ENCODE measurements at places on chromosomes 1 and 21.

DNA sequence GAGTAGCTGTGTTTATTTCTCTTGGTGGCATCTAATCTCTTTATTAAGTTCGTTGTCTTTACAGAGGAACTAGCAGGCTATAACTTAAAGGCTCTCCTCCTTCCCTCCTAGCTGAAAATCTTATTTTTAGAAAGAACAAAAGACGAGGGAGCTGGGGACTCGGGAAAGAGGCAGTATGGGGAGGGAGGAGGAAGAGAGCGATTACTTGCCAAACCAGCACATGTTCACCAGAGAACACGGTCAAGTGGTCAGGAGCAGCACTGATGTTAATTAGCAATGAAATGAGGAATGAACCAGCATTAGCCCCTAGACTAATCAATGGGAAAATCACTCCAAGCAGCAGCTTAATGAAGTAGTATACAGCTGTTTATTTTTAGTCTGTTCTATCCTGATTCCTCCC lies 171.3 kb upstream of the ESRRG start:
- no peak for DNase-seq

GRCh38 chr1:54488779-54489626 lies 59.0 kb upstream of the ACOT11 start:
- no peak for DNase-seq

DNA sequence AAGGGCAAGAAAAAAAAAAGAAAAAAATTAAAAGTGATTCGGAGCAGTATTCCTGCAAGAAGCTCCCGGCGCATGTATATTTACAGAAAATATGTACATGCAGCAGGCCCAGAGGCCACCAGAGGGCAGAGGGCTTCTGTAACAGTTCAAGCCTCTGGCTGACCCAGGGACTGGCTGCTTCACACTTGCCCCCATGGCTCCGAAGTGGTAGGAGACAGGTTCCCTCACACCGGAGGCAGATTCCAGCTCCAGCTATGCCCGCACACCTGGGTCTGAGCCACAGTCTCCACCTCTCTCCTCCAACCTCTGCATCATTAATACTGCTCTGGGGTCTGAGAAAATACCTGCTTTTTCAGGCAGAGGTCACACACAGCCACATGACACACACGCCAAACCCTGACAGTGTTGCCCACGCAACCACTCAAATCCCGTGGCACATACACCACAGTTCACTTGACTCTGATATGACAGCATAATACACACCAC lies 2.2 kb upstream of the ARHGAP30 start:
- peak; percentile 33 for DNase-seq

DNA sequence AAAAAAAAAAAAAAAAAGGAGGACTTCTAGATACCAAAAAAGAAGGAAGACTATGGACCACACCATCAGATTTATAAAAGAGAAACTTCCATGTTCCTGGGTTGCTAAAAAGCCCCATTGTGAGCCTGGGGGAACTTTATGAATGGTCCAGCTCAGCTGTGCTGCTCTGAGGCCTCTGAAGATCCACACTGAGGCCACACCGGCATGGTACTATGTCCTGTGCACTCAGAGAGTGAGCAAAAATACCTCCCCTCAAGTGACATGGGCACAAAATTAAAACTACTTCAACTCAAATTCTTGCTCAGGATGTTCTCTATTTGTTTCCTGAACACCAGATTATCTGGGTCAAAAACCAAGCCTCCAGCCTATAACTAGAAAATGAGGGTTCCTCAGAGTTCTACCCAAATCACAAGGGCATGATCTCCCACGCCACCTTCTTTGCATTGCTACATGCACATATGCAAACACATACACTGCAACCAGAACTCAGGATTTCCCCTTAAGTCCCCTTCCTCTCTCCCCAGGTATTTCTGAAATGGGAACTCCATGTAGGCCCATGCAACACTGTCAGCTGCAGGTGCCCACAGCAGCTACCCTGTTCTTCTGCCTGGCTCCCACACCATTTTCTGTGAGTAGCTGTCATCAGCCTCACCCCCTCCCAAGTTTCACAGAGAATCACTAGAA lies 94.4 kb downstream of the SH3GLB1 start:
- DNase-seq, result no peak

DNA sequence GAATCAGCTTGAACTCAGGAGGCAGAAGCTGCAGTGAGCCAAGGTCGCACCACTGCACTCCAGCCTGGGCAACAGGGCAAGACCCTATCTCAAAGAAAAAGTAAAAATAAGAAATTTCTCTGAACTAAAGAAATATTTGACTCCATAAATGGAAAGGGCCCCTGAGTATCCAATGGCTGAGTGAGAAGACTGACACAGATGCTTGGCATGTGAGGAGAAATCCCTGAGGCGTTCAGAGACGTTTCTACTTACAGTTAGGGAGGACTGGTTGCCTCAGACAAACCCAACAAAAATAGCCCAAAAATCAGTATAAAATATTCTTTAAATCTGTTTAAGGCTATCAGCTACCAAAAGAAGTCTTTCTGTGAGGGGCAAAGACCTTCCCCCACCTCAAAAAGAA lies 3.0 kb upstream of the SUMO3 start:
- DNase-seq, result no peak

- DNase-seq, result no peak
Measured at GRCh38 chr1:44828003-44828651, 14.9 kb downstream of the PTCH2 start.

DNA sequence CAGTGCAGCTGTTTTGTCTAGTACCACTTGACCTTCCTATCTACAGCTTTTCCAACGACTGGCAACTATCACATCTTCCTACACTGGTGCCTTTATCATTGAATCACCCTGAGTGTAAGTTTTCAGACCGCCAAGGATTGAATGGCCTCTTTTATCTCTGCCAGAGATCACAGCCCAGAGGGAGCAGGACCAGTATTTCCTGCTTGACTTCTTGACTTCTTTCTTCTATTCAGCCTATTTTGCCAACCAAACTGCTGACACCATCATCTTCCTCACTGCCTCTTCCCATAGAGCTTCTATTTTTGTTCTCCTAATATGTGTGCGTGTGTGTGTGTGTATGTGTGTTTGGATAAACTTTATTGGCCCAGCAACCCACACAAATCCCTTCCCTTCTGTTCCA lies 53.8 kb downstream of the SERBP1 start:
- DNase-seq, result no peak

GRCh38 chr21:36791180-36791579 lies 92.3 kb downstream of the SIM2 start:
- DNase-seq, result no peak

DNA sequence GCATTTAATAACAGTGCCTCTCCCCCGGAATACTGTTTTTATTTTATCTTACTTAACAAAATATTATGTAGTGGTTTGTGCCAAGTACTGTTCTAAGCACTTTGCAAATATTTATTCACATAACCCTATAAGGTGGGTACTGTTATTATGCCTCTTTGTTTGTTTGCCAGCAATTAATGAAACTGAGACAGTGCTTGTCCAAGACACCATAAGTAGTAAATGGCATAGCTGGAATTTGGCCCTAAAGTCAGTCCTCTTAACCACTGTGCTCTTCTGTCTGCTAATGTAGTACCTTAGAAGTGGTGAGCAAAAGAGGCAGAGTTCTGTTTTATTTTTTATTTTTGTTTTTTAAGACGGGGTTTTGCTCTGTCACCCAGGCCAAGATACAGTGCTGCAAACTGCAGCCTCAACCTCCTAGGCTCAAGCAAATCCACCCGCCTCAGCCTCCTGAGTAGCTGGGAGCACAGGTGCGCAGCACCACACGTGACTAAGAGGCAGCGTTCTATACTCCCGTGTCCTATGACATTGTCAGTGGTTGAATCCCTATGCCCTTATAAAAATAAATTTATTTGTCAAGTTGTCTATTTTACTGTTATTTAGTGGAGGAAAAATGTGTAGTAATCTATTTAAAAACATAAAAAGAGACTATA lies 165.8 kb downstream of the CLEC20A start:
- DNase-seq, result no peak

- no peak for DNase-seq
Measured at GRCh38 chr1:230187290-230187689, 120.3 kb downstream of the GALNT2 start.

DNA sequence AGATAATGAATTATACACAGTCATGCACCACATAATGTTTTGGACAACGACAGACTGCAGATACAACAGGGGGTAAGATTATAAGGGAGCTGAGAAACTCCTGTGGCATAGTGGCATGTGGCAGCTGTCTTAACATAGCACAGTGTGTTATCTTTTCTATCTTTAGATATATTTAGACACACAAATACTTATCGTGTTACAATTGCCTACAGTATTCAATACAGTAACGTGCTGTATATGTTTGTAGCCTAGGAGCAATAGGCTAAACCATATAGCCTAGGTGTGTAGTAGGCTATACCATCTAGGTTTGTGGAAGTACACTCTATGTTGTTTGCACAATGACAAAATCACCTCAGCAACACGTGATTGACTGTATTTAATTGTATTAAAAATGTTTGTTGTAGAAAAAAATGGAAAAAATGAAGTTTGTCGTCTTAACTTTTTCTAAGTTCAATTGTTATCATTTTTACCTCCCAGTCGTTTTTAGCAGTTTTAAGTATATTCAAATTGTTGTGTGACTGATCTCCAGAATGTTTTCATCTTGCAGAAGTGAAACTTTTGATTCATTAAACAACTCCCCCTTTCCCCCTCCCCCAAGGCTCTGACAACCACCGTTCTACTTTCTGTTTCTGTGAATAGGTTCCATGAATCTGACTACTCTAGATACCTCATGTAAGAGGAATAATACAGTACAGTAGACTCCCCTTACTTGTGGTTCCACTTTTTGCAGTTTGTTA lies 351.0 kb upstream of the B3GALT2 start:
- DNase-seq, result no peak

DNA sequence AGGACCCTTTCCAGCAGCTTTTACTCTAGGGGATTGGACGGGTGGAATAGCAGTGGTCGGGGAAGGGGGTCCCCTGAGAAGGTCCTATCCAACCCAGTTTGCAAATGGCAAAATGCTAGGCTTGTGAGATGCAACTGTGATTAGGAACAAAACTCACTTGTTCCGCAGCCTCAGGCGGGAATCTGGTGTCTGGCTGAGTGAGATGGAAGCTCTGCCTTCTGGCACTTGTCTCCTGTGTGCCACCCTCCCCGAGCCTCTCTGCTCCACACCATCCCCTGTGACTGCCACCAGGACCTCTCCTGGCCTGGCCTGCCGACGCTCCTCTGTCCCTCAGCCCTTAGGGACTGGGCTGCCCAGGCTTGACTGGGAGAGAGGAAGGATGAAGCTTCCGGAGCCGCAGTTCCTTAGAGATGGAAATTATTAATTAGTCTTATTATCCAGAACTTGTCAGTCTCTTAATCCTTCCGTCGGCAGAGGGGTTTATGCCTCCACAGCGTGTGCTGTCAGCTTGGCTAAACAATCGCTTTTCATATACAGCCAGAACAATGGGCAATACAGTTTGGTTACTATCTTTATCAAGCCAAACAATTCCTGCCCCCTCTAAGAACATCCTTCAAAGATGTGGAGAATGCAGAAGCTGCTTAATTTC lies 292.8 kb upstream of the VAMP3 start:
- no peak for DNase-seq

GRCh38 chr1:119727991-119728390 lies 16.3 kb downstream of the PHGDH start:
- no peak for DNase-seq

DNA sequence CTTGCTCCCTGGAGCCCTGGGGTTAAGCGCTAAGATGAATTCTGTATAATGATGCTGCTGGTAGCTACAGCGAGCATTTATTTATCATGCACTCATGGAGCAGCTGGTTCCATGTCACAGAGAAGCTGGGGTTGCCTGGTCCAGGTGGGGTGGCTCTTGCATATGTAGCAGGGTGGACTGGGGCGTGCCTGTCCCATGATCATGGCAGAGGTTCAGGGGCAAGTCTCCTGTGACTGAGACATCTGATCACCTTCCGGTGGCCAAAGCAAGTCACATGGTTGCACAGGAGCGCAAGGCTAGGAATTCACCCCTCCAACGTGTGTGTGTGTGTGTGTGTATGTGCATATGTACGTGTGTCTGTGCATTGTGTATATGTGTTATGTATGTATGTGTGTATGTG lies 15.6 kb upstream of the KCNAB2 start:
- no peak for DNase-seq

DNA sequence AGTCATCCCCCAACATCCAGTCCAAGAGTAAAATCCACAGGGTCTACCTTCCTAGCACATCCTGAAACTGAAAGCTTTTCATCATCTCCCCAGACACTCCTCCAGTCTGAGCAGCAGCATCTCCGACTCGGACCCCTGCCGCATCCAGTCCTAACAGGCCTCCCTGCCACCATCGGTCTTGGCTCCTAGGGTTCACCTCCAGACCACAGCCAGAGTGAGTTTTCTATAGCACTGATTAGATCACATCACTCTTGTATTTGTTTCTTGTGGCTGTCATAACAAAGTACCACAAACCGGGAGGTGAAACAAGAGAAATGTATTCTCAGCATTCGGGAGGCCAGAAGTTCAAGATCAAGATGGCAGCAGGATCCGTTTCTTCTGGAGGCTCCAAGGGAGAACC lies 187.8 kb downstream of the TOMM20 start:
- DNase-seq, result no peak

GRCh38 chr1:23403038-23403336 lies 21.6 kb downstream of the TCEA3 start:
- no peak for DNase-seq

DNA sequence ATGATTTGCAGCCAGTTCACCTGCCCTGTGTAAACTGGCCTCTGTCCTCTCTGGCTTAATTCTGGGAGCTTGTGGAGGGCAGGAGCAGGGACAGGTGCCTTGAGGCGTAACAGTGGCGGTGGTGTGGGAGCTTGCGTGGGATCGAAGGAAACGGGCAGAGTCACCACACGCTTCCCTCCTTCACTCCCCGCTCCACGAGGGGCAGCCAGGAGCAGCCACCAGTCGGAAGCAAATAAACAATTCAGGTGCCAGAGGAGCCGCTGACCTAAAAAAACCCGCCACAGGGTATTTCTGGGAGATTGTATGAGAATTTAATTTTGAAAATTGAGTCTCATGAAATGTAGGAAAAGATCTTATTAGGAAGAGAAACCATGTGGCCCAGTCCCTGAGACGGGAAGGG lies 26.0 kb downstream of the FAAP20 start:
- DNase-seq, result no peak

DNA sequence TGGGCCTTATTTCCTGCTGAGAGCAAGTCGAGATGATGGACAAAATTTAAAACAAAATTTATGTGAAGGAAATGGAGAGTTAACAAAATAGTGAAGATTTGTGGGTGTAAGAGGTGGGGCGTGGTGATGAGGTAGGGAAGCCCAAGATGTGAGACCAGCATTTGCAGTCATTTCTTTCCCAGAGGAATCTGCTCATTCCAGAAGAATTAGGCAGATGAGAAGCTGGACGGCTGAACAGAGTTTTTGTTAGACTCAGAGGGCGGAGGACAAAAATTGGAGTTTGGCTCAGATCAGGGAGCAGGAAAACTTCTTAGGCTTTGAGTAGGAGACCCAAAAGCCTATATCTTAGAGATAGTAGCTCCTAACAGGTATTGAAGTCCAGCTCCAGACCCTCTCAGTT lies 65.3 kb downstream of the CAMTA1 start:
- DNase-seq, result no peak
